Activated CD8-positive, alpha-beta memory T cell treated with anti-CD3 and anti-CD28 coated beads, Interleukin-2, amount 10 ng/mL, durations not matched to agents 7 days and 5 days (primary cell): ENCODE measurements at places on chromosomes 2 and 18. TPM values are rescaled to one million over a fixed set of nuclear protein-coding genes. Genes with fewer than 3 reads are reported as not detected.
A peak's percentile ranks its signal among the peaks of the same experiment; 100 is the strongest.

GRCh38 chr2:20617892-20618467, 32.9 kb downstream of the HS1BP3 start:
- no peak for DNase-seq
- peaks cover 2% of the 10 kb centered on the region for H3K4me1 ChIP-seq
- no peak overlapping the region for H3K27ac ChIP-seq

DNA sequence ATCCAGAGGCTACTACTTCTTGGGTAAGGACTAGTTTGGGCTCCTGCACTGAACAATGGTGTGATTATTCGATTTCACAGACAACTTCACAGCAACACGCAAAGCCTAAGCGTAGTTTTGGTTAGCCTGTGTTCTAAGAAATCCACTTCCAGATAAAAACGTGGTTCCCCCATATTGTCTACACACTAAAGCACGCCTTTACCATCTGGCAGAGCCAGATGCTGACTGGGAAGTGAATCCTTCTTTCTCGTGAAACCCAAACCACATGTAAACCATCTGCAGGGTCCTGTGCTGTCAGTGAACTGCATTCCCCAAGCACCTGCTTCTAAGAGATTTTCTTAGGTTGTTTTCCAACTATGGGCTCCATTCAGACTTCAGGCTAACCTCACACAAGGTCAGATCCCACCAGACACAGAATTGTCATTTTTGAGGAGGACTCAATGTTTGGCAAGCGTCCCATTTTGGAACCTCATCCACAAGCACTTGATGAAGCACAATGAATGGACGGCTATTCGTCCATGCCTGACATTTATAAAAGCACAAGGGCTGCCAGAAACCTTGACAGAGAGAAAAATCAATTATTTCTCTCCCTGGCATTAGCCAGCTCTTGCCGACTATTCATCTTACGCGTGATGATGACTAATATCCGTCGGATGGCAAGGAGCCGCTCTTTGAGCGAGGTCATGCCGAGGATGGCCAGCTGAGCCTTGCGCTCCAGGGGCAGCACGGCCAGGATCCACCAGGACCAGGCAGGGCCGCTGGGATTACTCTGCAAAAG, 38.4 kb downstream of the LONRF2 start:
- no peak overlapping the region for H3K4me3 ChIP-seq
- no peaks in the 10 kb centered on the region for H3K36me3 ChIP-seq
- peak overlapping the region; percentile 44 for H3K27ac ChIP-seq
- H3K4me1 ChIP-seq = peaks cover 45% of the 10 kb centered on the region
- DNase-seq = no peak

Gene EVX2
- not detected for total RNA-seq

Gene TBR1
- 0.05 TPM for total RNA-seq

Gene MROH2A
- not detected for total RNA-seq

- H3K36me3 ChIP-seq = peaks cover 5% of the 10 kb centered on the region
- H3K27ac ChIP-seq = no peak overlapping the region
- H3K4me3 ChIP-seq = no peak overlapping the region
These were observed 79.6 kb downstream of the LBH start for GRCh38 chr2:30310955-30311354.

Gene MAB21L4
- not detected for total RNA-seq

DNA sequence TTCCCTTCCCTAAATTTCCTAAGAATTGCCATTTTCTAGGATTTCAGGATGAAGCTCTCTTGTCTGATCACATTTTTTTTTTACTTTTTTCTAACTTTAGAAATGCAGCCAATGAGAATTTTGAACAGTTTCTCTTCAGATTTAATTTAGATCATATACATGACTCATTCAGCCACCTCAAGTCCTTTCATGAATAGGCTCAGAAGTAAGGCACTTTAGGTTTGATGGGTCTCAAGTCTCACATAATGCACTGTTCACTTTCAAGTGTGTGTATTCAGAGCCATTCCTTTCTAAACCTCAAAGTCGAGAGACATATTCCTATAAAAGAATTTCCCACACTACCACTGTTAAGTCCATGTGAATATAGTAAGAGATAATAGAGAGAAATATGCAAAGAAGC, 614.1 kb upstream of the VRK2 start:
- no peak overlapping the region for H3K27ac ChIP-seq
- no peaks in the 10 kb centered on the region for H3K4me1 ChIP-seq
- H3K4me3 ChIP-seq = no peak overlapping the region
- DNase-seq = no peak

Gene MAL
- total RNA-seq = 178 TPM

Gene DSC3
- total RNA-seq = not detected

DNA sequence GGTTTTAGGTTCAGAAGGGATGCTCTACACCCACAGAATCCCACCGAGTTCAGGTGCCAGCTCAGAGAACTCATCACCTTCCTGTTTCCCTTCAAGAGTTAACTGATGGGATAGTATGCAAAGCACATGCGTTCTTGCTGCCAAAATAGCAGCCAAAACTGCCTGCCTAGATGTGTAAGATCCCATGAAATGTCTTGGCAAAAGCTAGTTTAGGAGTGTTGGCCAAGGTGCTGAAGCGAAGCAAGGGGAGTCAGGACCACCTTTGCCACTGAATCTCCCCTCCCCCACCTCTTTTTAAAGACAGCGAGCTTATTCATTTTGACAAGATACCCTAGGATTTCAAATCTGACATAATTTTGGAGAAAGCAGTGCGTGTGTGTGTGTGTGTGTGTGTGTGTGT, 2.1 kb downstream of the DOCK10 start:
- peak overlapping the region; percentile 100 for H3K27ac ChIP-seq
- peaks cover 46% of the 10 kb centered on the region for H3K36me3 ChIP-seq
- H3K4me1 ChIP-seq = peaks cover 58% of the 10 kb centered on the region
- no peak for DNase-seq

Gene SLC4A5
- total RNA-seq = 0.42 TPM
